ENCODE measurements at places on chromosomes 1 and 21.

- no peak for DNase-seq
Measured at GRCh38 chr1:247487057-247487456, 29.2 kb upstream of the OR2B11 start.

DNA sequence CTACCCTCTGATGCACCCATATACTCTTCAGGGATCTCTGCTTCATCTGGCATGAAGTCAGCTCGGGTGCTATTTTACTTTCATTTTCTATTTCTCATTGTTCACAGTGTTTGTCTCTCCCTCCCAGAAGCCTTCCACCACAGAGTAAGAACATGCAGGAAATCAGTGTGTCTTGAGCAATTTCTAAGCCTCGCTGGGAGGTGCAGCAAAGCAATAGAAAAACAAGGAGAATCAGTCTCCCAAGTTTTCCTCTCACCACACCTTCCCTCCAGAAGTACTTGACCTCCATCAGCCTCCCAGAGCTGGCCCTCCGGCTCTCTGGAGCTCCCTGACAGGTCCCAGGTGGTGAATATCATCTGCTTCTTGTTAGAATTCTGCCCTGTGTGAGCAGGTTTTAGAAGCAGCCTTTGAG lies 594.7 kb upstream of the CAMK1G start:
- DNase-seq = peak; percentile 6

DNA sequence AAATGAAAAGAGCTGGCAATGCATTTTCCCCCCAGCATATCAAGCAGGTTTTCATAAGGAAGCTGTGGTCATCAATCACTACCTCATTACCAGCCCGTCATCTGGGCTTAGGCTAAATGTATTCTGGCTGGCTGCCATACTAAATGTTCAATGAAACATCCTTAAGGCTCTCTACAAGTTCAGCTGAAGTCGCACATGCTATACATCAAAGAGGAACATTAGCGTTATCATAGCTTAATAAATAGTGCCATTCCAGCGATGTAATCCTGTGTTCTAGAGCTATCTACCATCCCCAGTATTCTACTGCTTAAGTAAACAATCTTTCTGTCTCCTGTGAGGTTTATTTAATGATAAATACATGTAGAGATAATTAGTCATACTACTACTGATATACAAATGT lies 288.8 kb downstream of the DPYD start:
- no peak for DNase-seq

- no peak for DNase-seq
Measured at GRCh38 chr21:36576441-36576840, 96.5 kb upstream of the CLDN14 start.

DNA sequence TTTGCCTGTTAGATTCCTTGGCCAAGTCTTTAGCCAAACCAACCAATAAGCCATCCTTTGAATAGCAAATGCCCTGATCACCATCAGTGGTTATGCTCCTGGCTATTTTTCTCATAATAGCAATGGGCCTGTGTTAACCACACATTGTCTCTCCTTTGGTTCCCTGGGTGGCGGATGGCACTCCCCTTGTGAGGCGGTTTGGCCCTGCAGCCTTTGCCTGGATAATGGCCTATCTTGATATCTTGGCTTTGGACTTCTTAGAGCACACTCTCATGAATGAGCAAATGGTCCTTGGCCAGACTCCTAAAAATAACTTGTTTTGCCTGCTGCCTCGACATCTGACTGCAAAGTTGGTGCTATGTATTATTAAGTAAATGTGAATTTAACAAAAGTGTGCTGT lies 22.4 kb upstream of the ZBTB18 start:
- no peak for DNase-seq

- no peak for DNase-seq
Measured at GRCh38 chr1:17594026-17594425, 54.5 kb downstream of the ARHGEF10L start.

DNA sequence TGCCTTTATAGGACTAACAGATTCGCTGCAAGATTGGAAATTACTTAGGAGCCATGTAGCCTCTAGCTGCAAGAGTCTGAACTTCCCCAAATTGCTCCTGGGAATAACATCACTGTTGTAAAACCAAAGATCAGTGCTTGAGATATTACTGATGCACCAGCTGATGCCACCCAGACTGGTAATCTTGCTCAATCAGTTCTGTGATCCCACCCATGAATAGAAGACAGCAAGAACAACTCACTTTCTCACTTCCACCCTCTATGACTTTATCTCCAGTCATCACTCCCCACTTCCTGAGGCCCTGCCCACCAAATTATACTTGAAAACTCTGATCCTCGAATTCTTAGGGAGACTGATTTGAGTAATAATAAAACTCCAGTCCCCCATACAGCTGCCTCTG lies 1011.1 kb downstream of the PLA2G4A start:
- DNase-seq = no peak

- no peak for DNase-seq
Measured at GRCh38 chr21:27068811-27069210, 101.9 kb upstream of the ADAMTS5 start.

All from NK-92 treated with Interleukin-12 subunit alpha and Interleukin-12 subunit beta, amount 100 ng/mL, for 24 hours (cell line).